Omental fat pad (tissue), 4 donors: ENCODE measurements at places on chromosomes 3 and 15.

DNA sequence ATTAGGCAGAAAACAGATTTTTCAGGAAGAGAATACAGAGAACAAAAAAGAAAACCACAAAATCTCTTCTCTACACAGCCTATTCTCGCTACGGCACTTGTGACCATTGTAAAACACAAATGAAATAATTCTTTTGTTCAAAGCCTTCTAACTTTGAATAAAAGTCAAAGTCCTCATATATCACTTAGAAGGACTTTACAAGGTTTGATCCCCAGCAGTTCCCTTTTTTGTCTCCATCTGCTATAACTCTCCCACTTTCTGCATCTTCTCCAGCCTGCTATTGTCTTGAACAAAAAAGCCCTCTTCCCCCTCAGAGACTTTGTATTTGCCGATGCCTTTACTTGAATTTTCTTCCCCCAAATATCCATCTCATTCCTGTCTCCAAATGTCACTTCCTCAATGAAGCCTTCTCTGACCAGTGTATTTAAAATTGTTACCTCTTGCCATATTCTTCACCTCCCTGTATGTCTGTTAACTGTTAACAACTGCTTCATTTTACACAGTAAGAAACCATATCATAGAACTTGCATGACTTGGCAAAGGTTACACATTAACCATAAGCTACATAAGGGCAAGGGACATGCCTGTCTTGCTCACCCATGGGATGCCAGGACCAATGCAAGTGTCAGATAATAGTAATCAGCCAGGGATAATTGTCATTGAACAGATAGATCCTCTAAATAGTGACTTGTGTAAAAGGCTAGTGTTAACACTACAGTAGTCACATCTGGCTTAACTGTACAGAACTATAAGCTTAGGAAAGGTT, 122.4 kb downstream of the CBLB start:
- DNase-seq: no peak

- DNase-seq: no peak
Measured at GRCh38 chr15:92665100-92665555, 9.6 kb upstream of the FAM174B start.

DNA sequence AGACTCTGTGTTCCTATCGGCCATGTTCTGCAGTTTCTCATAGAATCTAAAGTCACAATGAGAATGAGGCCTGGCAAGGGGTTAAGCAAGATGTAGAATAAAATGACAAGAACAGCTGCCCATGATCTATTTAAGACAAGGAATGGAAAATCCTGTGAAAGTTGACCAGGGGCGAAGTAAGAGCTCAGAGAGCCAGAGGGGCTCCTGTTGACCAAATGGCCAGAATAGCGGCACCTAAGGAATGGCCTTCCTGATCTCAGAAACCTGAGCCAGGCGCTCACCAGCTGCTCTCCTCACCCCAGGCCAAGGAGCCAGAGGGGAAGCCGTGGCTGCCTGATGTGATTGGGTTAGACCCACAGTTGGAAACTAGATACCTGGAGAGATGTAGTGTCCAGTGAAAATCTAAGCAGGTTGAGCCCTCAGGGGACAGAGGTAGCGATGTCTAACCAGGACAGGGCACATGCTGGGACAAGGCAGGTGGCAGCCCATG, 106.1 kb upstream of the NDN start:
- no peak for DNase-seq

DNA sequence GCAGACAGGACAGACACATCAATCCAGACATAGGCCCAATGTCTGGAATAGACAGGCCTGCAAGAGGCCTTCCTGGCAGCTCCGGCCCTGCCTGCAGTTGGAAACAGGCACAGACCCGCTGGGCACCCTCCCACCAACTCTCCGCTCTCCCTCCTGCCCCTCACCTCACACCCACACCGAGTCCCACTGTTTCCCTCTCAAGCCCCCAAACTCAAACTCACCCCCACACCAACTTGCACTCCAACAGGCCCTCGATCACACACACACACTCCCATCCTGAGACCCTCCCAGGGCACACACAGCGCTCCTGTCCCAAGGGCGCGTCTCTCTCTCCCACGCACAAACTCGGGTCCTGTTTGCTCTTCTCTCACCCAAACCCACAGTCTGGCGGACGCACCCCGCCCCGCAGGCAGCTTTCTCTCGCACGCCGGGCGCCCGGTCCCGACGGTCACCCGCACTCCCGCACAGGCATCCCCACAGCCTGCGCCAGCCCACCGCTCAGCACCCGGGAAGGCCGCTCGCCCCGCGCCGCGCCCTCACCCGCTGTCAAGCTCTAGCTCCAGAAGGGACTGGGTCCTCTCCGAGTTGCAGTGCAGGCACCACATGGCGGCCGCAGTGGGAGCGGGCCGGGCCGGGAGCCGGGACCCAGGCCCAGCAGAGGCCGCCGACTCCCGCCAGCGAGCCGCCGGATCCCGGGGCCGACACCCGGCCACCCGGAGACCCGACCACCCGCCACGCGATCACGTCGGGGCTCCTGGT, 106.2 kb downstream of the IQSEC1 start:
- DNase-seq: no peak

DNA sequence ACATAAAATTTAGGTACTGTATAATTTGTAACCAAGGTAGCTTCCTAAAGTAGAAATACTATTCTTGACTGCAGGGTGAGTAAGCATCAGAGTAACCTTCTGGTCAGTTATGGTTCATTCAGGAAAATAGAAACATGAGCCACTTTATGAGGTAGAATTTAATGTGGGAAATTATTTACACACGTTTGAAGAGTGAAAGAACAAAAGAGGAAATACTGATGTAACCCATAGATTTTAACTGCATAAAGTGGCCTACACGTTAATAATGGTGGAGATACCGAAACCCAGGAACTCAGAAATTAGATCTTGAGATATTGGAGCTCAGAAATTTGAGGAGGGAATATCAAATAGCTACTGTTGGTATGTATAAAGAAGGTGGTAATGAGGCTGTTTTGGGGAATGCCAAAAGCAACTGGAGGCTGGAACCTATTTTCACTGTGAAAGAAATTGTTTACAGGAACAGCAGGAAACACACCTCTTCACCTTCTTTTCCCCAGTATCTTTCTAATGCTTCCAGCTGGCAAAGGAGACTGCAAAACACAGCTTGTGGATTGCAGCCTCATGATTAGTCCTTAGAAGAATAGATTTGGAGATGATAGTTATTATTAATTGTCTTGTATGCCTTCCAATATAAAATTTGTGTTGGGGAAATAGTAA, 216.1 kb downstream of the DOCK3 start:
- DNase-seq: no peak

DNA sequence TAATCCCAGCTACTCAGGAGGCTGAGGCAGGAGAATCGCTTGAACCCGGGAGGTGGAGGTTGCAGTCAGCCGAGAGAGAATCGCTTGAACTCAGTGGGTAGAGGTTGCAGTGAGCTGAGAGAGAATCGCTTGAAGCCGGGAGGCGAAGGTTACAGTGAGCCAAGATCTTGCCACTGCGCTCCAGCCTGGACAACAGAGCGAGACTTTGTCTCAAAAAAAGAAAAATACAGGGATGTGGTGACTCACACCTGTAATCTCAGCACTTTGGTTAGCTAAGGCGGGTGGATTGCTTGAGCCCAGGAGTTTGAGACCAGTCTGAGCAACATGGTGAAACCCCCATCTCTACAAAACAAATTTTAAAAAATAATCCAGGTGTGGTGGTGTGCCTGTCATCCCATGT, 26.8 kb downstream of the UBE2E1 start:
- no peak for DNase-seq

- no peak for DNase-seq
Measured at GRCh38 chr3:8988791-8989558, 25.7 kb upstream of the RAD18 start.

GRCh38 chr15:38438031-38438986, 15.6 kb upstream of the FAM98B start:
- DNase-seq: no peak

GRCh38 chr3:150605998-150606641, 3.0 kb downstream of the SELENOT start:
- DNase-seq: no peak

DNA sequence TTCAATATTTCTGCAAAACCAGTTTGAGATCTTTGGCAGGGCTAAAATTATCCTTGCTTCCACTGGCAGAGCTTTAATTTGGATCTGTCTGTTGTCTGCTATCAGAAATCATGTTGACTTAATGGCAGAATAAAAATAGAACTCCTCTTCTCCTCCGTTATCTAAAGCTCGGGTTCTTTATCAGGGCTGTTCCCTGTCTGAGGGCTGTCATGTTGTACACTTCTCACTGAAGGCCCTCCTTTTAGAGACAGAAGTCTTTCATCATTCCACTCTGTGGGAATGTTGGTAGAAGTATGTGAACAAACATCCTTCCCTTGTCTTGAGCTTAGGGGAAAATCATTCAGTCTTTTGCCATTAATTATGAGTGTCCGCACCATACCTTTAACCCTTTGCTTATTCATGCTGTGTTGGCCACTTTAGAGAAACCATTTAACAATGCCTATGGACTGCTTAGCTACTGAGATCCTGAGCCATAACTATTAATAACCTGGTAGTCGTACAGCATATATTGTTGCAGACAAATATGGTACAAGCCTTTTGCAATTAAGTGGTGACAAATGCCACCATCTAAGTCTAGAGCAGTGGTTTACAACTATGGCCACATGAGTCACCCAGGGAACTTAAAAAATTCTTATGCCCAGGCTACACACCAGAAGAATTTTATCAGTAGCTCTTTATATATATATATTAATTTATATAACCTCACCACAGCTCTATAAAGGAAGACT, 226.0 kb upstream of the TPM1 start:
- DNase-seq: no peak

GRCh38 chr3:194572143-194572789, 61.0 kb downstream of the TMEM44 start:
- peak; percentile 67 for DNase-seq

DNA sequence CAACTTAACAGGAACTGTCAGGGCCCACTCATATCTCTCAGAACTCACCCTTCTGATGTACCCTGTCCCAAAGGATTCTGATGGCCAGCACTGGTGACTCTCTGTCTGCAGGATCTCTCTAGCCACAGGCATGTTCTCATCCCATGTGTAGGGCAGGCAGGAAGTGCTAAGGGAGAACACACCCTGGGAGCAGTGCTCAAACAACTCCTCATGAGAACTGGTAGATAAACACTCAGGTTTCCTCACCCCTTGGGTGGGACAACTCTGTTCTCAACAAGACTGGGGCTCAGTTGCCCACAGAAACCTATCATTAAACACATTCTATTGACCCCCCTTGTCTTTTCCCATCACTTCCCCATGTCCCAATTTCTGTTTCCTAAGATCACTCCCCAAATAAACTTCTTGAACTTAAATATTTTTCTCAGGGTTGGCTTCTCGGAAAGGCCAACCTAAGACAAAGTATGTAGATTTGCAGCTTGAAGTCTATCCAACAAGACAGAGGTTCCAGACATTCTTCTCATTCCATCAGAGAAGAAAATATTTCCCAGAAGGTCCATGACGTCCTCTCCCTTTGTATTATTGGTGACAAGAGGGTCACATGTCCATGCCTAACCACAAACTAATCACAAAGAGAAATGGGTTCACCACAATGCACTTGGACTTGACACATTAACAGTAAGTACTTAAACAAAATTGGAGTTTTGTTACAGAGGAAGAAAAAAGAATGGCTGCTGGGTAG, 276.6 kb upstream of the GADL1 start:
- no peak for DNase-seq

GRCh38 chr3:184907681-184908649, 96.0 kb downstream of the VPS8 start:
- no peak for DNase-seq

- no peak for DNase-seq
Measured at GRCh38 chr3:170471149-170471548, 52.5 kb downstream of the CLDN11 start.
